Activated T-cell treated with anti-CD3 and anti-CD28 coated beads, Interleukin-2, amount 50 U/mL, for 72 hours (primary cell): ENCODE measurements at places on chromosomes 1 and 21. TPM values are rescaled to one million over a fixed set of nuclear protein-coding genes. Genes with fewer than 3 reads are reported as not detected.

Gene ASAP3
- total RNA-seq: 0.51 TPM

Gene HEYL
- 0.89 TPM for total RNA-seq

Gene DCST2
- total RNA-seq: 1.4 TPM

Gene RGS16
- 79.4 TPM for total RNA-seq

Gene ASCL5
- total RNA-seq: 0.22 TPM

- DNase-seq: no peak
Observed at GRCh38 chr21:18370301-18370700, 33.3 kb downstream of the TMPRSS15 start.

DNA sequence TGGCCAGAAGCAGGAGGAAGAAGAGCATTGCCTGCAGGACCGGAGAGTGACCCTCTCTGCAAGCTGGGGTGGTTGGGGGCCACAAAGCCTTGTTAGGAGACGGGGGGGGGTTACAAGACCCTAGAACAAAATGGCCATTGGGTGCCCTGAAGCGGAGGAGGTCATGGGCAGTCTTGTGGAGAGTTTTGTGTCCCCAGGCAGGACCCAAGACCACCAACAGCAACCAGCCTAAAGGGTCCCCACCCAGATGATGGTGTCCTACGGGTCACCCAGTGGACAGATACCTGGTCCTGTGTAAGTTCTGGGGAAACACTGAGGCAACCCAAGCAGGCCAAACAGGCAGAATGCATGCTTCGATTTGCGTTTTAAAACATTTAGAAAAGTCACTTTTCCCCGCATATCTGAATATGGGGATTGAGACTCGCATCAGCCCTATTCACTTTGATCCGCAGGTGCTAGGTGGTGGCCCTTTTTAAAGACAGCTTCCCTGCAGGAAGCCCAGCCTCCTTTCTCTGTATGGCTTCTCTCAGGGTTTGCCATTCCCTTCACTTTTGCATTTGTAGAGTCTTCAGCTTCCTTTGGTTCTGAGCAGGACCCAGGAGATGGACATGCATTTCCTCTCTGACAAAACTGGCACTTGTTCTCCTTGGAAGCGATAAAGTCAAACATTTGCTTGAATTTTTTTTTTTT is 21.1 kb downstream of the GNG4 start:
- DNase-seq: no peak

DNA sequence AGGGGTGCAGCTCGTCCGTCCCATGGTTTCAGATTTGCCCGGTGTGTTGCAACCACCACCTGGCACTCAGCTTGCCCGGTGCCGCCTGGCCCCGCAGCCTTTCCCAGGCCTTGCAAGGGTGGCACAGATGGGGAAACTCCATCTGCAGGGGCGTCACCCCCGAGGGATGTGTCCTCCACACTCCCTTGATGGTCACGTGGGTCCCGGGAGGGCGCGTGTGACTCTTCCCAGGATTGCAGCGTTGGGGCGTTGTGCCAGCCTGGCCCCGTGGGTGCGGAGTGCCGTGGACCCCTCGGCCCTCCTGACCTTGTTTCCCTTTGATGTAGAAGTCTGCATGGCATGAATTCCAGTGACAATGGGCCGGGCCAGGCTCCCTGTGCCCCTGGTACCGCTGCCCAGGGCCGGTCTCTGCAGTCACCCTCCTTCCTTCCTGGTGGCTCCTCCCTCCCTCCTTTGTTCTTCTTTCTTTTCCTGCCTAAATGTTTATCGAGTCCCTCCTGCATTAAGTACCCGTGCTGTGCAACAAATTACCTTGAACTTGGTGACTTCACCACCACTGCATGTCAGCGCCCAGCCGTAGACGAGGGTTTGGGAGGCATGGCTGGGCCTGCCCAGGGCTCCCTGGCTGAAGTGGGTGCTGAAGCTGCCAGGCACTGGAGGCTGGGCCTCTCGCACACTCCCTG is 22.9 kb downstream of the RRP1 start:
- DNase-seq: no peak

GRCh38 chr21:29306920-29307319 is 8.2 kb downstream of the BACH1 start:
- no peak for DNase-seq

DNA sequence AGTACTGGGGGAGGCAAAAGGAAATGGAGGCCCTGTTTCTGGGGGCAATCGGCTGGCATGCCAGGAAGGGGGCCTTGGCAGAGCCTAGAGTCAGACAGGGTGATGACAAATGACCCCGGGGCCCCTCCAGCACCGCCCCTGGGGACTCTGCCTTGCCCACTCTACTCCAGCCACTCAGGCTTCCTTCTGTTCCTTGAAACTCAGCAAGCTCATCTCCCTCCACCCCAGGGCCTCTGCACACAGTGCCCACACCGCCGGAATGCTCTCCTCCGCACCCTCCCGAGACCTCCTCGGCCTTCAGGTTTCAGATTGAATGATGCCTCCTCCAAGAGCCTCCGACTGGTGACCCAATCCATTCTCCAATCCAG is 122.5 kb upstream of the ZBTB40 start:
- no peak for DNase-seq

- DNase-seq: peak; percentile 79
Observed at GRCh38 chr1:84077476-84078107, 66.5 kb upstream of the PRKACB start.

DNA sequence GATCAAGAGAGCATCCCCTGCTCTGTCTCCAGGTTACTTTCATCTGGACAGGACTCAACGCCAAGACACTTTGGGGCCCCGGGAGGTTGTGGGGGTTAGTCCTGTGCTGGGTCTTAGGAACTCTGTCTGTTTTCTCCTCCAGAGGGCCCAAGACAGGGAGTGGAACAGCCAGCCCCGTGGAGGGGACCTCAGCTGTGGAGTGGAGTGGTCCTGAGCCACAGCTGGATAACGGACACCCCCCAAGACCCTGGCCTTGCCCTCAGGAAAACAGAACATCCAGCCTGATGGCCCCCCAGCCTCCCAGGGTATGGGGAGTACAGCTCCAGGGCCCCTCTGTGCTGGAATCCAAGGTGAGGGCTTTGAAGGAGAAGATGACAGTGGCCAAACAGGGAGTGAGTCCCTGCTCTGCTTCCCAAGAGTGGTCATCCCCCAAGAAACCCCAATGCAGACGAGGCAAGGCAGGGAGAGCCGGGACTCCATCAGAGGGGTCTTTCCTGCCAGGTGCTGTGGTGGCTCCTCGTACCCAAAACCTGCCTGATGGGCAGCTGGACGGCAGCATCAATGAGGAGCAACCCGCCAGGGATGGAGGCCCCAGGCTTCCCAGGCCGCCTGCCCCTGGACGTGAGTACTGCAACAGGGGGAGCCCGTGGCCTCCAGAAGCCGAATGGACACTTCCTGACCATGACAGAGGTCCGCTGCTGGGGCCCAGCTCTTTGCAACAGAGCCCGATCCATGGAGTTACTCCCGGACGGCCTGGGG is 3.5 kb downstream of the KIAA1614 start:
- no peak for DNase-seq

DNA sequence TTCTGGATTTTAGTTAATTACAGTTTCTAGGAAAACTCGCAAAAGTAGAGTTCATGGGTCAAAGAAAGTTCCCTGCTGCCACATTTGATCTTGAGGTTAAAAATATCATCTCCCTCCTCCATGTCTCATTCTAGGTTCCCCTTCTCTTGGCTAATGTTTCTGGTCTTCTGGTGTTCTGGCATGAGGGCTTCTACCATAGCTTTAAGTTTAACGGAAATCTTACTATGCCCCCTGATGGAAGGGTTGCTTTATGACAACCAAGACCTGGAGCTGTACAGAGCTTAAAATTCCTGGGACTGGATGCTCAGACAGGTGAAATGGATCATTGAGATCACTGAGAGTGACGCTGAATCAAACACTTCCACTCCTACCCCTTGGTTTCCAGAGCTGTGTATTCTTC is 1881.7 kb downstream of the MRPL39 start:
- no peak for DNase-seq

DNA sequence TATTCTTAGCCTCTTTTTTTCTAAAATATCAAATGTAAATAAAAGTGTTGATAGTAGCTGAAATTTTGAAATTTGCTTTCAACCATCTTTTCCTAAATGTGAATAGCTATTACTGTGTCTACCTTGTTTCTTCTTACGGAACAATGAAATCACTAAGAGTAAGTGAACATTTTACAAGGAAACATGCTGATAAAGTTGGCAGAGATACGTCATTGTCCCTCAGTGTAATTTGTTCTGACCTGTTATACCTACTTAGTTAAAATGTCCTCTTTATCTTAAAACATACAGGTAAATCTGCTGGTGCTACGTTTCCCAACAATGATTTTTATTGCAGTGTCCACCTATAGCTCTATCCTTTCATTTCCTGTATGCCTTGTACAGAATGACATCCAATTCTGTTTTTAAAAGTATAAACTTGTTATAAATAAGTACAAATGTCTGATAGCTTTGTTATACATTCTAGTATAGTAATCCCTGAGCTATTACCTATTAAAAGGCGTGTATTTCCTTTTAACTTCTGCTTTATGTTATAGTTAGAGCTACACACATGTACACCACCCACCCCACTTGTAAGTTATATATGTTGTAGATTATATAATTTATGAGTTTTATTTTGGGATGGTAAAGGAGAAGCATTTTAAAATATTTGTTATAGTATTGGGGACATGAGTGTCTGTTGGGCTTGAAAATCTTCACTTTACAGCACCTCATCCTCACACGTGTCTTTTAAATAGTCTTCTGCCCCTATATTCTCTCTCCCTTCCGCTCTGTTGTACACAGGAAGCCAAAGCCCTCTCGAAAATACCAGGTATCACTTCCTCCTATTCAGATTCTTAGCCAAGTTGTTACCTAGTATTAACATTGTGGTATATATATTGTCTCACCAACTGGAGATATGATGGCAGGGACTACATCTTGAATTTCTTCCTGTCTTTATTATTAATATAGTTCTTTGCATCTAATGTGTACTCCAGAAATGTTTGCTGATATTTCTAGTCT is 25.2 kb downstream of the LAMC1 start:
- no peak for DNase-seq

- no peak for DNase-seq
Observed at GRCh38 chr1:77929806-77930205, 41.4 kb downstream of the NEXN start.

GRCh38 chr1:157878059-157878458 is 36.5 kb upstream of the CD5L start:
- DNase-seq: no peak
